NCI-H1417 (cell line): ENCODE measurements at places on chromosomes 11 and 22.

- no peak for DNase-seq
Measured at GRCh38 chr11:79077702-79078330, 363.0 kb downstream of the TENM4 start.

DNA sequence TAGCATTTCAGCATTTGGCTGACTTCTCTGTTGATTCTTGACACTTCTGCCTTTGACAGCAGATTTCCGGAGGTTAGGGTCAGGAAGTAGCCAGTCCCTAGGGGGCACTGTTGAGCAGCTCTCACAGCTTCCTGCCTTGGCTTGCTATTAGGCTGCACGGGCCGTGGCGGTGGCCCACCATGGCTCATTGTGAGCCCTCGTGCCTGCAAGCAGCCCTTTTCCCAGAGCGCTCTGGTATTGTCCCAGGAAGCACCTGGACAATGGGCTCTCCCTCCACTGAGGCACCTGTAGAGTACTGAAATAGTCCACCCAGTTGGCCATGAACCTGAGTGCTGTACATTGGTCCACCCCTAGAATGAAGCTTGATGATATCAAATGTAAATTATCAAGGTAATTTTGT is 100.2 kb upstream of the GAL start:
- DNase-seq = peak; percentile 28

GRCh38 chr11:129247135-129247534 is 55.0 kb upstream of the ARHGAP32 start:
- no peak for DNase-seq

DNA sequence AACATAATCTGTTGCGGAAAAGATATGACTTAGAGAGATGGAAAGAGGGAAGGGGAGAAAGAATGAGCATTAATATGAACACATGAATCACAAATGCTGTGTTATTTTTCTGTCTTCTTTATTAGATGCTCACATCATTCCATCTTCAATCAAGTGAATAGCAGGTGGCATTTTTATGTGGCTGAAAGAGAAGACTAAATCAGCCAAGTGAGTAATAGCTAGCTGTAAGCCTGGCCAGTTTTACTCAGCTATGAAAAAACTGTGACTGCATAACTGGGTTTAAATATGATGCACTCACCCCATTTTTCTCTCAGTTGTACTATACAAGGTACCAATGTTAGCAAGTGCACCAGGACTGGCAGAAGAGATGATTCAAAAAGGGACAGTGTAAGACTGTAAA is 571.1 kb downstream of the JRKL start:
- DNase-seq = no peak

GRCh38 chr11:93537767-93538261 is 5.4 kb downstream of the SMCO4 start:
- DNase-seq = no peak

GRCh38 chr22:38957808-38958650 is 620 bp downstream of the APOBEC3A start:
- no peak for DNase-seq

DNA sequence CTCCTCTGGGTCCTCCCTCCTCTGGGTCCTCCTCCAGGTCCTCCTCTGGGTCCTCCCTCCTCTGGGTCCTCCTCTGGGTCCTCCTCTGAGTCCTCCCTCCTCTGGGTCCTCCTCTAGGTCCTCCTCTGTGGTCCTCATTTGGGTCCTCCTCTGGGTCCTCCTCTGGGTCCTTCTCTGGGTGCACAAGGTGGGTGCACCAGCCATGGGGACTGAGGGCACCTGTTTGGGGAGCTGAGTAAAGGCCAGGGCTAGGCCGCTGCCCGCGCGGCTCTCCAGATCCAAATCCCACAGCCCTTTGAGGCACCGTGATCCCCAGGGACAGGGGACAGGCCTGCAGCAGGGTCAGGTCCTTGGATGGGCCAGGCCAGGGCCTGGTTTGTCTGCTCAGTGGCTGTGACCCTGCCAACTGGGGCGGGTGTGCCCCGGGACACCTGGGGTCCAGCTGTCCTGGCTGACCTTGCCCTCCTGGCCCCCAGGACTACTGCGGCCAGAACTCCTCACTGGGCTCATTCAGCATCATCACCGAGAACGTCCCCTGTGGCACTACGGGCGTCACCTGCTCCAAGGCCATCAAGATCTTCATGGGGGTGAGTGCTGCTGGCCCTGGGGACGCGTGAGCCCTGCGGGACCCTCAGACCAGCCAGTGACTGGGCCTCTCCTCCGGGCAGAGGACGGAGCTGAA is 12.7 kb downstream of the MUC2 start:
- DNase-seq = no peak

- DNase-seq = no peak
Measured at GRCh38 chr11:57163160-57163868, 18.4 kb upstream of the LRRC55 start.

DNA sequence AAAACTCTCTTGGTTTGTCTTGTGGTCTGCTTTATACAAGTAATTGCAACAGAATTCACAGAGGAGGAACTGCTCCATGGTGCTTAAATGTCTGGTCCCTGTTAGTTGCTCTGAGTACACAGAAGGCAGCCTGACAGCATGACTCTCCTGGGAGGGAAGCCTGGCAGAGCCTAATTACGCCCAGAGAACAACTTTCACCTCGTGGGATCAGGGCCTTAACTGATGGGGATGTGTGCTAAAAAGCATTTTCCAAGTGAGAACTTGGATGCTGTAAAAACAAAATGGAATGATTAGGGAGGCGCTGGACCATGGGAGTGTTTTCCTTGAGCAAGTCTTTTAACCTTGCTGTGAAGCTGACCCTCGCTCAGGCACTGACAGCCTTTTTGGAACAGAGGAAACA is 154.0 kb upstream of the TENM4 start:
- DNase-seq = no peak
